ENCODE measurements at places on chromosomes 4 and X.
A peak's percentile ranks its signal among the peaks of the same experiment; 100 is the strongest.

GRCh38 chr4:48008021-48008596, 8.4 kb downstream of the CNGA1 start:
- DNase-seq = no peak

DNA sequence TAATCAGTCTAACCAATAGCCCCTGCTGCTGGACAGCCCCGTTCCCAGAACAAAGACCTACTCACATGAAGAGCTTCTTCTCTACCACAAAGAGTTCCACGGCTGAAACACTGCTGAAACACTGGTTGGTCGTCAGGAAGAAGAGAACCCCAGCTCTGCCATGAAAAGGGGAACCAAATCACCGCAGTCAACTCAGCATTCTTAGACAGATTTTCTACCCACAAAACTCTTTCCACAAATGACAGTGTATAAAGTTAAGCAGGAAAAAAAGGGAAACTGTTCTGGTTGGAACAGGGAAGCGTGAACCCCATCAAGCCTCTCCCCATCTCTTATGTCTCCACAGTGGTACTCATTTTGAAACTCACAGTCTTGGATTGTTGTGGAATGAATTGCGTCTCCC, 57.3 kb downstream of the ABCG2 start:
- no peak for DNase-seq

- DNase-seq = no peak
These were observed 114.9 kb downstream of the EFHC2 start for GRCh38 chrX:44228621-44229020.

- no peak for DNase-seq
These were observed 30.5 kb downstream of the TLR8 start for GRCh38 chrX:12936947-12937346.

GRCh38 chr4:150771382-150771781, 189.4 kb downstream of the MAB21L2 start:
- DNase-seq = no peak

- DNase-seq = no peak
These were observed 25.2 kb downstream of the MANBA start for GRCh38 chr4:102735582-102735981.

GRCh38 chr4:147596981-147597380, 20.2 kb upstream of the TMEM184C start:
- no peak for DNase-seq

GRCh38 chr4:69167300-69167699, 47.2 kb downstream of the UGT2B11 start:
- DNase-seq = no peak

DNA sequence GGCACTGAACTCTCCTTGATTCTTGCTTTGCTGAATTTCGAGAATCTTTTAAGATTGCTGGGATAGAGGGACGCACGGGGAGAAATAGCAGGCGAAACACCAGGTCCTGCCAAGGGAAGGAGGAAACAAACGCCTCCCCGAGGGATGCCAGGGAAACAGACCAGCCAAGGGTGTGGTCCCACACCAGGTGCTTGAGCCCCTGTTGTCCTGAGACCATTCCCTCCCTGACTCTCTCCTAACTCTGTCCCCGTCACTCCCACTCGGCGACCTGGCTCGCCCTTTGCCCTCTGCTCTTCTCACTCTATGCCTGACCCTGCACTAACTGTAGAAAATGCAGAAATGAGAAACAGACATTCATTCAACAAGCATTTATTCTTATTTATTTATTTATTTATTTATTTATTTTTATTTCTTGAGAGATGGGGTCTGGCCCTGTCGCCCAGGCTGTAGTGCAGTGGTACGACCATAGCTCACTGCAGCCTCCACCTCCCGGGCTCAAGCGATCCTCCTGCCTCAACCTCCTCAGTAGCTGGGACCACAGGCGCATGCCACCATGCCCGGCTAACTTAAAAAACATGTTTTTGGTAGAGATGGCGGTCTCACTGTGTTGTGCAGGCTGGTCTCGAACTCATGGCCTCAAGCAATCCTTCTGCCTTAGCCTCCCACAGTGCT, 16.2 kb downstream of the CTAG1B start:
- DNase-seq = no peak

DNA sequence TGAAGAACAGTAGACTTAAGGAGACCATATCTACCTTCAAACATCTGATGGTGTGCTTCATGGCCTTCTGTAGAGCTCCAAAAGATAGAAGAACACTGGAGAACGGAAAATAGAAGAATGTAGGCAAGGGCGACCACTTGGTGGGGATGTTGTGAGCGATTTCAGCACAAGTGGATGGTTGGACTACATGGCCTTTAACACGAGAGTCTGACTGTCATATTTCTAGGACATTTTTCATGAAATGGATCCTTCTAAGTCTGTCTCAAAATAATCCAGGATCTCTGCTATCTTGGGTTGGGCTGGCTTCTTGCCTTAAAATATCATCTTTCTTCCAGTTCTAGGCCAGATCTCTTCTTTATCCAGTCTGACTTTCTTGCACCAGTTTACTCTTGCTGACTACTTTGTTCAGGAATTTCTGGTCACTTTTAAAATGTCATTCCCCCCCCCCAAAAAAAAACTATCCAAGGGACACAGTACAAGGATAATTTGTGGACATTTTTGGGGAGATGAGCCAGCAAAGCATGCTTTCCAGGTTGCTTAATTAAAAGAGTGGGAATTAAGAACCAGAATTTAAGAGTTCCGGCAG, 1.2 kb upstream of the MID1IP1 start:
- no peak for DNase-seq

- no peak for DNase-seq
These were observed 12.3 kb downstream of the MSL3 start for GRCh38 chrX:11770320-11770719.

DNA sequence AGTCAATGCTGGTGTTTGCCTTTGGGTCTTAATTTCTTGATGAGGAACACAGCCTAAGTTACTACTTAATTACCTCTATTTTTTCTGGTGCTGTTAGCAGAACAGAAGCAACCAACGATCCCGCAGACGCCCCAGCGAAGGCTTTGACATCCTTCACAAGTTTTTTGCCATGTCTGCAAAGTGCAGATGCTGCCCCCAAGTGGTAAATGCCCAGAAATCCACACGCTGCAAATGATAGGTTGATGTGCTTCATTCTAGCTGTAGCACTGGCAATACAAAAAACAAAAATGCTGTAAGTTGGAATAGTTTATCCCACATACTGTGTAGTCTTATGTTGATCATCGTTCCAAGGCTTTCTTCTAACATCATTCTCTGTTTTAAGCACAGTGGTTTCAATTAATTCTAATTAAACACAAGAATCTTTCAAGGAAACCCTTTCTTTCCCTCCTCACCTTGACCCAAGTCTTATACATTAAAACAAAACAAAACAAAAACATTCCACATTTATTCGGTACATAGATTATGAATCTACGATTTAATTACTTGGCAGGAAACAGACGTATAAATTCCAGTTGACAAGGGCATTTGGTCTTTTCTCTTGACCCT, 1.2 kb downstream of the PNPLA4 start:
- peak; percentile 37 for DNase-seq

GRCh38 chrX:75596178-75596577, 73.3 kb upstream of the ZDHHC15 start:
- peak; percentile 36 for DNase-seq

GRCh38 chr4:40991908-40992307, 222.4 kb downstream of the APBB2 start:
- no peak for DNase-seq

GRCh38 chr4:133982533-133983224, 218.9 kb downstream of the PABPC4L start:
- no peak for DNase-seq

DNA sequence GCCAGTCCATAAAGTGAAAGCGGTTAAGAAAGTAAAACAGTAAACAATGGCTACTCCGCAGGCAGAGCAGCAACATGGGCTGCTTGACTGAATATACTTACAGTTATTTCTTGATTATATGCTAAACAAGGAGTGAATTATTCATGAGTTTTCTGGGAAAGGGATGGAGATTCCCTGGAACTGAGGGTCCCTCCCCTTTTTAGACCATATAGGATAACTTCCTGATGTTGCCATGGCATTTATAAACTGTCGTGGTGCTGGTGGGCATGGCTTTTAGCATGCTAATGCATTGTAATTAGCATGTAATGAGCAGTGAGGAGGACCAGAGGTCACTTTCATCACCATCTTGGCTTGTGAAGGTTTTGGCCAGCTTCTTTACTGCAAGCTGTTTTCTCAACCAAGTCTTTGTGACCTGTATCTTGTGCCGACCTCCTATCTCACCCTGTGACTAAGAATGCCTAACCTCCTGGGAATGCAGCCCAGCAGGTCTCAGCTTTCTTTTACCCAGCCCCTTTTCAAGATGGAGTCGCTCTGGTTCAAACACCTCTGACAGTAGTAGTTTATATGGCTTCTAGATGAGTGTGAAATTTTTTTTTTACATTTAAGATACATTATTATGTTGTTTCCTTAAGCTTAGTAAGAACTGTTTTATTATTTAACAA, 514.8 kb upstream of the TENM3 start:
- no peak for DNase-seq

GRCh38 chr4:83581411-83582288, 45.7 kb downstream of the GPAT3 start:
- DNase-seq = no peak

DNA sequence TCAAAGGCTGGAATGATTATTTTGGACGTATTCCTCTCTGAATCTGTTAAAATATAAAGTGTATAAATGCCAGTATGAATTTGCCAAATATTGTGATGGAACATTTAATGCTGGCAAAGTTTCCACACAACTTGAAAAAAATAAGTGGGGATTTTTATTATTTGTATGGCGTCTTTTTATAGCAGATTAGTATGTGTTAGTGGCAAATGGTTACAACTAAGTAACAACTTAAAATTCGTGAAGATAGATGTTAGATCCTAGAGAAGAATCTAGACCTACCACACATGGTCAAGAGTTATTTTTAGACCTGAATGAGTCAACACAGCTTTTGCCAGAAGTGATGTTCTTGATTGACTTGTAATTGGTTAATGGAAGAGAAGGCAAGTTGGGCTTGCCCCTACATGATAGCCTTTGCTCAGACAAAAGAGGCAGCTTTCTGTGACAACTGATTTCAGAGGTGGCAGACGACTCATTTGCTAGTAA, 4.8 kb downstream of the CPE start:
- DNase-seq = no peak

DNA sequence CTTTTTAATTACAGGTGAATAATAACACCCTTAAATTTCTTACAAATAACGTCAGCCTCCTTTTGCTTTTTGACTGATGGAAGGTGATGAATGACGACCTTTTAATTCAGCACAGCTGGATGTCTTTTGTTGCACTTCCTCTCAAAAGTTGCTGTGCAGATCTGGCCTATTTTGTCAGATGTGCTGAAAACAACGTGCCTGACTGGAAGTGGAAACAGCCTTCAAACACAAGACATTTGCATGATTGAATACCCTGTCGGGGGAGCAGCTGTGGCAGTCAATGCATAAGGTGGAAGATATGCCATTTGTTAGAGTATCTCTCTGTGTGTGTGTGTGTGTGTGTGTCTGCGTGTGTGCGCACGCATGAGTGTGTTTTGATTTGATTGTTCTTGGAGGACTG, 579.7 kb downstream of the SPRY1 start:
- DNase-seq = no peak

GRCh38 chrX:106716463-106716862, 10.0 kb upstream of the RNF128 start:
- no peak for DNase-seq

DNA sequence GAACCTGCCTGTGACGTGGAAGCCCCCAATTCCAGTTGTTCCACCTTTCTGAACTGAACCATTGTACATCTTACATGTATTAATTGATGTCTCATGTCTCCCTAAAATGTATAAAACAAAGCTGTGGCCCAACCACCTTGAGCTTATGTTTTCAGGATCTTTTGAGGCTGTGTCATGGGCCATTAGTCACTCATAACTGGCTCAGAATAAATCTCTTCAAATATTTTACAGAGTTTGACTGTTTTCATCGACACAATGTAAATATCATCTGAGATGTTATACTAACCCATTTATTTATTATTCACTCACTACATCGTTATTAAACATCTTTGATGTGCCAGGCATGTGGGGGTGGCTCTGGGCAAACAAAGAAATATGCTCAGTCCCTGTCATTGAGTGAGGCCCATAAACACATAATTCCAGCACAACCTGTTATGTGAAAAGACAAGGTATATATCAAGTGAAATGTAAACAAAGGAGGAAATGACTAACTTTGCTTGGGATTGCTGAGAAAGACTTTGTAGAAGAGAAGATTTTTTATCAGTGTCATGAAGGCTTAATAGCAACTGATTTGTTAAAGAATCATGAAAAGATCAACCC, 34.5 kb upstream of the PPM1K start:
- DNase-seq = no peak

DNA sequence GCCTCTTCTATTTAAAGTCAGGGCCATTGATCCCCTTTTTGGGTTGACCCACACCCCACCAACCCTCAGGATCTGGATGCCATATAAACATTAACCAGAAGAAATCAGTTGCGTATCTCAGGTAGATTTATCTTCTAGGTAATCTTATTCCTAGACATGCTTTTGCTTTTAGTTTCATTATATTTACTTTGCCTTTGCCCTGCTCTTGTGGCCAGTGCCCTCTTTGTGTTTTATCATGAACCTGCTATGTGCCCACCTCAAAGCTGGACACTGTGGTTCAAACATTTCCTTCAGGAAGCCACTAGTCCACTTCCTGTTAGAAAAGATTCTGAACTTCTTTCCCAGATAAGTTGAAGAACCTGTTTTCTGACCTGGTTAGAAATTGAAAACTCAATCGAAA, 117.4 kb upstream of the EDNRA start:
- no peak for DNase-seq

DNA sequence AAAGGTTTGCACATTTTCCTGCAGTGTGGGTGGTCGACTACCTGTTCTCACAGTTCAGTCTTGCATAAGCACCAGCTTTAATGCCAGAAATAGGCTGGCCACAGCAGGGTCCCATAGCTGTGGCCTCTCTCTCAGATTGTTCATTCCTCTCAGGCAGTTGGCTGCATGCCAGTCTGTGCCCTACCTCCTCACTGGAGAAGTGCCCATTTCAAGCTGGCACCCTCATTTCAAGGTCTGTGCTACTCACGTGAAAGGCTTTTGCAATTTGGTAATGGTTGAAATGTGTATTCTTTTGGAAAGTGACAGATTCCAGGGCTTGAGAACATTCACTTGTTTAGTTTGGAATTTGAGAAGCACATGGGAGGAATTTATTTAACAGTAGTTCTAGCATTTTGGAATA, 28.9 kb upstream of the MTMR1 start:
- peak; percentile 44 for DNase-seq

GRCh38 chr4:113436360-113436759, 325.2 kb downstream of the CAMK2D start:
- no peak for DNase-seq

DNA sequence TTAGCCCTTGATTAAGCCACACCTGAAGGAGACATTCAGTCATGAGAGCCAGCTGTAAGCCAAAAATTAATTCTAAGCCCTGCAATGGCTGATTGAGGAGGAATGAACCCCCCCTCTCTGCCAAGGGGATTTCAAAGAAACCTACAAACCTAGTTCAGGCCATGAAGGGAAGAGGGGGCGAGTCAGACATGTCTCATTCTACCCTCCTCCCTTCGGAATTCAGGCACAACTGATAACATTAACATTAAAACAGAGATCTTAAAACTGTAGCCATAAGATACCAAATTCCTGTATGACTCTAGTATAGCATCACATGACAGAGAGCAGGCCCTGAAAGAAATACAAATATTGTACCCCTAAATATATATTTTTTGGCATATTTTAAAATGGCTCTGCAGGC, 40.4 kb upstream of the AFAP1 start:
- DNase-seq = no peak
